ENCODE measurements at places on chromosomes 6 and 20.

GRCh38 chr20:34301587-34302311, 1.4 kb downstream of the AHCY start:
- DNase-seq: no peak

DNA sequence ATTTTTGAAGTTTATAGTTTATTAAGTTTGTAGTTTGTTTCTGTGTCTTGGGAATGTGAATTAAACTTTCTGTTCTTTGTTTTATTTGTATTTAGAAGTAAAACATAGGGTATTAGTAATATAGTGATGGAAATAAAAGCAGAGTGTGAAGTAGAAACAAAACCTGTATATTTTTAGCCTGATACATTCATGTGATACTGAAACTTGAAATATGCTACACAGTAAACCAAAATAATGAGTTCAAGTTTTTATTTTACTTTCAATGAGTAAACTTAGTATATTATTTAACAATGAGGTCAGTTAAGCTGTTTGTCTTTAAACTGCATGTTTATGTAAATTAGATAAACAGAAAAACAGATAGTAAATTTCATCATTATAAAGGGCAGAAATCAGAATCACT, 1592.6 kb downstream of the GRIK2 start:
- DNase-seq: no peak

DNA sequence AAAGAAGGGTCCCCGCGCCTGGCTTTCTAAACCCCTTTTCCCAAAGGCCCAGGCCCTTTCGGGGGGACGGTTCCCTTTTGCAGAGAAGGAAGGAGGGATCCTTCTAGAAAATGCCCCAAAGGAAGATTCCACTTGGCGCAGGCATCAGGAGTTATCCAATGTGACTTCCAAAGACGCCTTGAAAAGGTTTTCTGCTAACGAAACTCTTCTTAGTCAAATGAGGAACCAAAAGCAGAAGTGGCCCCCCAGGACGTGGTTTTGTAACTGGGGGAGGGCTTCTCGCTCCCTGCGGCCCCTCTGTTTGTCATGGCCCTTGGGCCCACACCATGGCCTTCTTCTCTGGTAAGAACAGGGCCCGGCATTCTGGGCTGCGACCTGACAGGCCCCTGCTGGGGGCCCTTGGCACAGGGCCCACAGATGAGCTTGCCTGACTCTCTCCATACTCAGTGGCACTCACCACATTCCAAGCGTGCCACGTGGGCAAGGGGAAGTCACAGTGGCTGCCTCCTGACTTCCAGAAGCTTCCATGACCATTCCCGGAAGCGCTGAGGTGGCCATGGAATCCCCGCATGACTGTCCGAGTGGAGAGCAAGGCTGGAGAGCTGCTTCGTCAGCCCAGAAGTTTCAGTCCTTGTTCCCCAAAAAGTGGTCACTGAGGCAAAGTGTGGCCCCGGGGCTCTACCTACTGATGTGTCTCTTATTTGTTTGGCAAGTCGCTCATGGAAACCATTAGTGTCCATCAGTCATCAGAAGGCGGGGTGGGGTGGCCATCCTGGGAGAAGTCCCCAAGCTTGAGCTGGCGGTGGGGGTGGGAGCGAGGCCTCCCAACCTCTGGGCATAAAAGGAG, 834 bp upstream of the CTSZ start:
- DNase-seq: peak; percentile 44

DNA sequence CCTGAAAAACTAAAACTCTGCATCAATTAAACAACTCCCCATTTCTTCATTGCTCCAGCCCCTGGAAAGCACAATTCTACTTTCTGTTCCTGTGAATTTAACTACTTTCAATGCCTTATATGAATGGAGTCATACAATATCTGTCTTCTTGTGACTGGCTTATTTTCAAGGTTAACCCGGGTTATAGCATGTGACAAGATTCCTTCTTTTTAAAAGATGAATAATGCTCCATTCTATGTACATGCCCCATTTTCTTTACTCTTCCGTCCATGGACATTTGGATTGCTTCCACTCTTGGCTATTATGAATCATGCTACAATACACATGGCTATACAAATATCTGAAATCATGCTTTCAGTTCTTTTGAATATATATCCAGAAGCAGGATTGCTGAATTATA, 334.9 kb upstream of the ID4 start:
- no peak for DNase-seq

DNA sequence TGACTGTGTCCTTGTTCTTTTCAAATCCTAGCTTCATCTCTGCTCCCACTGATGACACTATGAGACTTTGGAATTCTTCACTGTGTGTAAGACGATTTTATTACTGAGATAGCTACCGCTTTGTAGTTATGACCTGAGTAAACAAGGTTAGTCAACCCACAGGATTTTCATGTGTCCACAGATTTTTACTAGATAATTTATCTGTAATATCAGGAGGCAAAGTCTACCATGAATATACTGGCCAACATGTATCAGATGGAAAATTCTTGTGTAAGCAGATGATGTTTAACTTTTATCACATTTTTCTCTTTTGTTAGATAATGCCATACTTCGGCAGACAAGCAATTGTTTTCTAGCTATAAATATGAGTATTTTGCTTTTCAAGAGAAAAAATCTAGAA, 119.8 kb downstream of the SGK1 start:
- no peak for DNase-seq

- no peak for DNase-seq
These were observed 22.6 kb upstream of the TRAF3IP2 start for GRCh38 chr6:111628142-111628850.

DNA sequence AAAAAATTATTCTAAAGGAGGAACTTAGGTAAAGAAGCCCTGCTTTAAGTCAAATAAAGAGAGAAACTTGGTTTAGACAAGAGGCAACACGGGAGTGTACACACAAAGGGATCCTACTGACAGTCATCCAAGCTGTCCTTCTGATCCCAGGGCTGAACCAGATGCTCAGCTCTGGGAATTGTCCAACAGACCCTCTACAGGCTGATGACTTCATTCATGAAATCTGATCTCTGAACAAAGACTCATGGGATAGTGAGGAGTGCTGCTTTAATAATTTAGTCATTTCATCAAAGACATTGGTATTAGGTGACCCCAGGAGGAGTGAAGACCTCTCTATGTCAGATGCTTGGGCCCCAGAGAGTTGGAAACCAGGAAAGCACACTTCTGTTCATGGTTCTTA, 65.6 kb upstream of the ARMH2 start:
- DNase-seq: no peak

- DNase-seq: no peak
These were observed 1.7 kb upstream of the TEAD3 start for GRCh38 chr6:35498422-35499067.

GRCh38 chr20:25195962-25196785, 662 bp downstream of the ENTPD6 start:
- DNase-seq: no peak

DNA sequence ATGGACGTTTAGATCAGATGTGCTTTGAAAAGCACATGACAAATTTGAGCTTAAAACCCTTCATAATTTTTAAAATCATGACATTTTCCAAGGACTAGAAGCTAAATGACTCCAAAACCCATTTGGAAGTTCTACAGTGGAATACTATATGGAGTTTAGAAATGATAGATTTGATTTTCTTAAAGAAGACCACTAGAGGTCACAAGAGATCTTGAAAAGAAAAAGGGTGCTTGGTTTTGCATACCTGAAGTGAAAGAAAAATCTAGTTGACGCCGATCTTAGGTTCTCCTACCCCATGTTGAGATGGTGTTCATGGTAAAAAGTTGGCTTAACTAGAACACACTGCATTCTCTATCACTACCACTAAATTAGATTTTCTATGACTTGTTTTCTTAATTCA, 31.5 kb downstream of the CFAP61 start:
- DNase-seq: no peak

DNA sequence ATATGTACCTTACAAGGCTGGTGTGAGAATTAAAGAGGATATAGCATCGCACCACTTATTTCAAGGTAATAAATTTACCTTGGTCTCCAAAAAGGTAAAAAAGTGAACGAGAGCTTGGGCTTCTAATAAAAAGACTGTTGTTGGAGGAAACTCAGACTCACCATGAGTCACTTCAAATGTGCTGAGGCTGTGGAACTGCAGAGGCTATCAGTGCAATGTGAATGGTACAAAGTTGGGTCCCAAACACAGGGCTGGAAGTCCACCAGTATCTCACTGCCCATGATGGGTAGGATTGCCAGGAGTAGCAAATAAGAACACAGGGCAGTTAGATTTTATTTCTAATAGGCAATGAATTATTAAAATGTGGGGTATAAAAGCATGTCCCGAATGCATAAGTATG, 200.6 kb downstream of the MAFB start:
- no peak for DNase-seq

DNA sequence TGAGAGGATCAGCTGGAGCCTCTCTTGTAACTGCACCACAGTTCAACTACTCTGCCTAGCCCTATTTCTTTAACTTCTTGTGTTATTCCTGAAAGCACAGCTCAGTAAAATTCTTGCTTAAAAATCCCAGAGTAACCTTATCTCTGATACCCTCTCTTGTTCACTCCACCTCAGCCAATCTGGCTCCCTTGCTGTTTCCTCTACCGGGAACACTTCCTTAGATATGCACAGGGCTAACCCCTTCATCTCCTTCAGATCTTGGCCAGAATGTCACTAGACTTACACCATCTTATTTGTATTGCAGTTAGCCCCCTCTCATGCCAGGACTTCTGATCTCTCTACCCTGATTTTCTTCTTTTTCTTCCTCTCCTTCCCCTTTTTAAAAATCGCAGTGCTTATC, 2.6 kb upstream of the ZKSCAN3 start:
- no peak for DNase-seq

- no peak for DNase-seq
These were observed 49.6 kb upstream of the SLC22A1 start for GRCh38 chr6:160071805-160072690.

DNA sequence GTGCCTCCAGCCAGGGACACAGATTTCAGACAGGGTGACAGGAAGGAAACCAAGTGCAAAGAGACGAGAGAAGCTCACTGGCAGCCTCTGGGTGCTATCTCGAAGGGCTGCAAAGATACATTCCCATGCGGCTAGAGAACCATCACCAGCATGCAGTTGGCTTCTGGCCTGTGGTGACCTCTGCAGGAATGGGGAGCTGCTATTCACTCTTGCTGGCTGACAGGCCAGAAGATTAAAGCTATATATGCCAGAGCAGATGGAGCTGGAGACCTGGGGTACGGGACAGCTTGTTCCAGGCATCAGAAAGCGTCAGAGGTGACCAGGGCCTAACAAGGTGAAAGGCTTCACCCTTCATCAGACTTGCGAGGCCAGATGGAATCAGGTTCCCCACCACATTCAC, 20.0 kb downstream of the MAP1LC3A start:
- peak; percentile 64 for DNase-seq

GRCh38 chr6:155883741-155884140, 428.1 kb upstream of the NOX3 start:
- DNase-seq: no peak

- DNase-seq: peak; percentile 51
These were observed 43.6 kb downstream of the FGD2 start for GRCh38 chr6:37048851-37049757.

GRCh38 chr6:51015394-51015793, 196.7 kb downstream of the TFAP2B start:
- no peak for DNase-seq

GRCh38 chr6:37667050-37667814, 30.5 kb downstream of the MDGA1 start:
- no peak for DNase-seq

GRCh38 chr20:2521369-2522305, 12.9 kb upstream of the ZNF343 start:
- DNase-seq: no peak
